Dermis microvascular lymphatic vessel endothelial cell (primary cell): ENCODE measurements at places on chromosomes 11 and 22.

GRCh38 chr11:74818283-74818946 is 69.8 kb downstream of the RNF169 start:
- no peak for DNase-seq

- DNase-seq: peak; percentile 49
Observed at GRCh38 chr22:46262449-46263215, 511 bp downstream of the PKDREJ start.

DNA sequence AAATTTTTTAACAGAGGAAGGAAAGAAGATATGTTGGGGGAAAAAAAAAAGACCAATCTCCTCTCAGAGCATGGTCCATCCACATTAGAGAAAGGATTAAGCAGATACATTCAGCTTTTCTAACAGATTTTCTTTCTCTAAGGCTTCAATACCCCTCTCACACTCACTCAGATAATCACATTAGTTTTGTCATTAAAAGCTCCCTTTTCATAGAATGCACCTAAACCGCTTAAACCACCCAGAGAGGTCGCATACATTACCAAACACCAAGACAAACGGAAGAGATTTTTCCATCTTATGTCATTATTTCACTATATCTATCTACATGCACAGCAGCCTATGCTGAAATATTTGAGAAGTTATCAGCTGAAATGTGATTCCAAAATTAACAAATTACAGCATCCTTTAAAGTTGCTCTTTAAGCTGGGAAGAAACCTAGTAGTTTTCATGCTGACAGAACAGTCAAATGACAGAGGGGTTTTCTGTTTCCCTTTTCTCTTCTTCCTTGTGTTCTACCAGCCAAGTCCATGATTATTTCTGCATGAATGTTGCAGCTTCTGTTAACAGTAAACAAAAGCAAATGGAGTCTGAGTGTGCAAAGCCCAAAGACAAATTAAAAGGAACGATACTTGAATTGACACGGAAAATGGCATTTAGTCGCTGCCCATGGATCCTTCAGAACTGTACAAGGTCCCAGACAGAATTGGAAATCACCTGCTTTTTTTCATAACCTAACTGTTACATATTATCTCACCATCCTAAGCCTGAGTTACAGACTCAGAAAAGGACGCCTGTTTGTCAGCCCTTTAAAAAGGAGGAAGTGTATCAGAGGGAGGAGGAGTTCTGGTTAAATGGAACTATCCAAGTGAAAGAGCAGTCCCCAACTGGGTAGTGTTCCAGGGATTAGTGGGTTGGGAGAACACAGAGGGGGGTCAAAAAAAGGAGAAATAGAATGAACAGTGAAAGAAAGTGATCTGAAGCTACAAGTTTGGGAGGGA is 54.6 kb downstream of the PRCP start:
- DNase-seq: no peak

- DNase-seq: no peak
Observed at GRCh38 chr11:35389897-35390465, 29.4 kb downstream of the SLC1A2 start.

DNA sequence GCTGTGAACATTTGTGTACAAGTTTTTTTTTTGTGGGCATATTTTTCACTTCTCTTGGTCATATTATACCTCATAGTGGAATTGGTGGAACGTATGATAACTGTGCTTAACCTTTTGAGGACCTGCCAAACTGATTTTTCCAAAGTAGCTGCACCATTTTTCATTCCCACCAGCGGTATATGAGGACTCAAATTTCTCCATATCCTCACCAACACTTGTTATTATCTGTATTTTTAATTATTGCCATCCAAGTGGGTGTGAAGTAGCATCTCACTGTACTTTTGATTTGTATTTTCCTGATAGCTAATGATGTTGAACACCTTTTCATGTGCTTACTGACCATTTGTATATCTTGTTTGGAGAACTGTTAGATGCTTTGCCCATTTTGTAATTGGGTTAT is 47.8 kb downstream of the CCDC15 start:
- DNase-seq: no peak

- no peak for DNase-seq
Observed at GRCh38 chr11:36151933-36152580, 137.2 kb downstream of the COMMD9 start.

GRCh38 chr11:12126344-12127019 is 16.1 kb downstream of the MICAL2 start:
- DNase-seq: no peak

- no peak for DNase-seq
Observed at GRCh38 chr11:43268786-43269185, 43.0 kb upstream of the API5 start.

GRCh38 chr22:39559456-39560105 is 11.0 kb upstream of the CACNA1I start:
- no peak for DNase-seq

GRCh38 chr11:65857500-65857852 is 504 bp downstream of the CFL1 start:
- peak; percentile 24 for DNase-seq

DNA sequence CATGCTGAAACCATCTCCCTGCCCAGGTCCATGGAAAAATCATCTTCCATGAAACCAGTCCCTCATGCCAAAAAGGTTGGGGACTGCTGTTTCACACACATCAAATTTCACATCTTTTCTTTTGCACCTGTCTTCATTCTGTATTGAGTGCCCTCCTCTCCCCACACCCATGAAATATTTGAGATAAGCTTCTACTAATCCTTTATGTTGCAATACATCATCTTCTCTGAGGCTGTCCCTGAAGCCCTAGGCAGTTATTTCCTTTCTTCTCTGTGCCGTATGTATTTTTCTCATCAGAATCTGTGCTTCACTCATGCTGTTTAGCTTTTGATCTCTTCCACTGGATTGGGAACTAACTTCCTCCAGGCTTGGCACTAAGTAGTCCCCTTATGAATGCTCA is 40.0 kb upstream of the RRM1 start:
- DNase-seq: no peak

GRCh38 chr11:26860895-26861294 is 133.0 kb upstream of the FIBIN start:
- no peak for DNase-seq

DNA sequence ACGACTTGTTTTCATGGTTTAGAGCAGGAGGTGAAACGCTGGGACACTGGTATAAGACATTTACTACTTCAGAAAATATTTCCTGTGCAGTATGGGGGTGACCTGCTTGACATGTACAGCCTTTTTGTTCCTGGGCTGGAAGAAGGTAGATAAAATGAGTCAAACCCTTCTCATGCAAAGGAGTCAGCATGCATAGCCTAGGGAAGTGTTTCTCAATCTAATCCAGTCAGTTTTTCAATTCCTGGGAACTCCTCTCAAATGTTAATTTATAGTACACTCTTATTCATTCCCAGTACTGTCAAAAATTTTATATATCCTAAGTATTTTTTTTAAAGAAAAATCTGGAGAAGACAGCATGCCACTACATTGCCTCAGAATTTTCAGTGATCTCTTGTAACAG is 154.7 kb upstream of the GUCY1A2 start:
- DNase-seq: no peak

- no peak for DNase-seq
Observed at GRCh38 chr11:120969993-120970392, 53.9 kb upstream of the TBCEL start.

GRCh38 chr11:16669799-16670415 is 68.5 kb upstream of the C11orf58 start:
- DNase-seq: no peak

DNA sequence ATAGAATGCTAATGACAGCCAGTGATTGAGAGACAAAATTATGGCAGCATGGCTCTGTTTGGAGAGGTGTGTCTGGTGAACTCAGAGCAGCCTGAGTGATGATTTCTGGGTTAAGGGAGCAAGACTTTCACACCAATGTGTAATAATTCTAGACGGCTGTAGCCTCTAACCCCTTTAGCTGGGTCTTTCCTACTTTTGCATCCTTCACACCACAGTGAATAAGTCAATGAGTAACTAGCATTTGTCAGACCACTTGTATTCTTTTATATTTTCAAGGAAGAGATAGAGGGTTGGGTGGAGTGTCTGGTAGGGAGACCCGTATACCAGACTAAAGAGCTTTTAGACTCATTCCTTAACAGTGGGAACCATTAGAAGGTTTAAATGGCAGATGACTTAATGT is 50.4 kb downstream of the ATXN10 start:
- no peak for DNase-seq

DNA sequence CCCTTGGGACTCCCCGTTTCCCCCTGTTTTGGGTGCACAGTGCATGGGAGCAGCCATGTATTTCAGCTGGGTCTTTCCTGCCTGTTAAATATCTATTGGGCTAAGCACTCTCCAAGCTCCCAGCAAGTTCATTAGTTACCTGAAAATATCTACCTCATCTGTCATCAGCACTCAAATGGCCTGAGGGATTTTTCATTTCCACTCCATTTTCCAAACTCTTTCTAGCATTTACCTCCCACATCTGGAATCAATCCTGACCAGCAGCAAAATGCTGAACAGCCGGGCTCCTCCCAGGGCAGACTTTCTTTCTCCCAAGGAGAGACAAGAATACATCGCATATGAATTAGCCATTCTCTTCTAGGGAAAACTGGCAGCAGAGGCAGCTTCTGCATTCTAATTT is 273.5 kb upstream of the MPPED2 start:
- DNase-seq: no peak

GRCh38 chr22:47309946-47310345 is 547.5 kb downstream of the TBC1D22A start:
- DNase-seq: no peak

DNA sequence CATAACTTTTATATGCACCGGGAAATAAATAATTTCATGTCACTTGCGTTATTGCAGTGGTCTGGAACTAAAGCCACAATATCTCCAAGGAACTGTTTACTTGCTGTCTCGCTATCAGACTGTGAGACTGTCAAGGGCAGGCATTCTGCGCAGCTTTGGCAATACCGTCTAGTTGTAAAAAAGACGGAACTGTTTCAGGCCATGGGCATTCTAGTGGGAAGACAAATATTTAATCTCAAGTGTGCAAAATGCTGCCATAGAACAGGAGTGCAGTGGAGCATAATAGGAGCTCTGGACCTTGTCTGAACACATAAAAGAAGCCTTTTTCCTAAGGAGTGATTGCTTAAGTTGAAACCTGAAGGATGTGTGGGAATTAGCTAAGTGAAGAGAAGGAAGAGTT is 53.8 kb downstream of the PACS1 start:
- no peak for DNase-seq

- DNase-seq: no peak
Observed at GRCh38 chr22:46463435-46464227, 73.8 kb downstream of the CELSR1 start.

DNA sequence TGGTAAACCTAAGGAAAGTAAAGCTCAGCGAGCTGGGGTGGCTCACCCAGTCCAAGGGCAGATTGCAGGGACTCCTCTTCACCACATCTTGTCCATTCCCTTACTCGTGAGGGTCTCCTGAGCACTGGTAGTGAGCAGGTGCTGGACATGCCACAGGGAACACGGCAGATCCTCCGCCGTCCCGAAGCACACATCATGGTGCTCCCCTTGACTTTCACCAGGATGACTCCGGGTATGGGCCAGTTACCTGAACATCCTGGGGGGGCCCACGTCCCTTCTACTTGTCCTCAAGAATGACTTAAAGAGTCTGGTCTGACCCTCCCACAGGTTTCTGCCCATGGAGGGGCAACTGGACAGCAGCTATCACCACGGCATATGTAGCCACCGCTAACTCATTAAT is 8.0 kb upstream of the SF1 start:
- DNase-seq: no peak

GRCh38 chr22:26553056-26553752 is 36.7 kb downstream of the TPST2 start:
- peak; percentile 40 for DNase-seq

DNA sequence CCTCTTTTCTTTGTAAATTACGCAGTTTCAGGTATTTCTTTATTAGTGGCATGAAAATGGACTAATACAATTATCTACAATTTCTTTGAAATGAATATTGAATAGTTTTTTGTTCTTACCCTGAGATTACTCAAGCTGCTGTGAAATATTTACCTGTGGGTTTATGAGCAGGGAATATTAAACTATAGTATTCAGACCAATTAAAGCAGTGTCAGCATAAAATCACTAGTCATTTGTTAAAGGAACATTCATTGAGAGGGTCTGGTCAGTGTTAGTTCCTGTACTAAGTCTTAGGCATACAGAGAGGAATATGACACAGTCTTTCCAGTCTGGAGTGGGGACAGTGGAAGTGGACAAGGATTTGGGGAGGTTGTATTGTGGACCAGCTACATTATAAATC is 646.2 kb upstream of the ANO5 start:
- no peak for DNase-seq

- DNase-seq: no peak
Observed at GRCh38 chr22:50545522-50546325, at the start of gene KLHDC7B. KLHDC7B (plus strand) TSS chr22:50545899; CDS start chr22:50546244, 345 bp downstream.

GRCh38 chr22:44181033-44181911 is 547 bp downstream of the PARVG start:
- DNase-seq: peak; percentile 7

GRCh38 chr11:15157181-15157580 is 42.5 kb downstream of the INSC start:
- DNase-seq: no peak

- DNase-seq: no peak
Observed at GRCh38 chr11:115939731-115940421, 435.7 kb upstream of the CADM1 start.

DNA sequence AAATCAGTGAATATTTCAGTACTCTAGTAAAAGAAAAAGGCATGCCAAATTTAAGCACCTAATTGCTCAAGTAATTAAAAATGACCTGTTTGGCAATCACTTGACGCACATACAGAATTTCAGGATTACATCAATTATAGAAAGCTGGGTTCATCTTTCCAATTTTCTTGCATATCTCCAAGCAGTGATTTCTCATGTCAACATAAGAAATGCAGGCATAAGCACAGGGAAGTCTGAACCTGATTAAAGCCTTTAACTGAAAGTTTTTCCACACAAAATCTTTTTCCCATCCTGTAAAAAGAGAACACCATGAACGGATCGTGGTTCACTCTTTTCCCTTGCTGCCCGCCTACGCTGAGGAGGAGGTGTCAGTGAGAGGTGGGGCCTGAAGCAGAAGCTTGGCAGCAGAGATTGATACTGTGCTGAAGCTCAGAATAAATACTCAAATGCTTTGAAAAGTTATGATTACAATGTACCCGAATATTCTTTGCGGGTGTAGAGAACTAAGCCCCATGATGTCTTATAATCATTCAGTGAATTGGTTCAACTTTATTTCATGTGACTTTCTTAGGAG is 704.1 kb upstream of the CCDC90B start:
- DNase-seq: no peak

- no peak for DNase-seq
Observed at GRCh38 chr11:2693271-2694261, 6.2 kb downstream of the KCNQ1OT1 start.

- DNase-seq: no peak
Observed at GRCh38 chr11:73230931-73231330, 12.8 kb downstream of the P2RY2 start.

GRCh38 chr22:33381531-33382406 is 323.6 kb upstream of the SYN3 start:
- no peak for DNase-seq

DNA sequence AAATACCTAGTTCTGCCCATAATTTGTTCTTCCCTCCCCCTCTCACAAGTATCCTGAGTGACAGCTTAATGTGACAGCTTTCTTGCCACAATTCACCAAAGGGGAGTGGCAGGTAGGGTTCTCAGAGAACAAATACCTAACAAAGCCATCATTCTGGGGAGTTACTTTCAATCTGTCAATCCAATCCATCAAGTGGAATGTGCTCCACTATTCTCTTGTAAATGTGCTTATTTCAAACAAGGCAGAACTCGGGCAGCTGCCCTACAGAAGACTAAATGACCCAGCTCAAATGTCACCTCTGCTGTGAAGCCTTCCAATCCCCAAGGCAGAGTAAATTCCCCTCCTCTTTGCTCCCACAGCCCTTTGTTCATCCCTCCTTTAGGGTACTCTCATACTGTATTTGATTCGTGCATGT is 27.8 kb downstream of the LGR4 start:
- DNase-seq: no peak
